Spleen (tissue), 13 donors: ENCODE measurements at places on chromosomes 1 and 21.

DNA sequence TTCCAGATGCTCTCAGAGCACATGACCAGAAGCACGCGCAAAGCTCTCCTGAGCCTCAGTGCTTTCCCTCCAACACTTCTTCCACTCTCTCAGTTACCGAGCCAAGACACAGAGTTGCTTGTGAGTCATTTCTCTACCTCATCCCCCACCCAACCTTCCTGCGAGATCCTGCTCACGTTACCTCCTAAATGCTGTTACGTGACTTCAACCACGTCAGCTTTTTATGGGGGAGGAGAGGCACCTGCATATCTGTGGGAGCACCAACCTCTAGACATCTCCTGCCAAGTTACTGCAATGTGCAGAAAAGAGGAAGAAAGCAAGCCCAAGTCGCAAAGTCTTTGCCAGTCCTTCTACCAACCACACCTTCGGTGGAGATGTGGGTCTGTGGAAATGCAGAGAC is 27.2 kb upstream of the ERG start:
- no peaks in the 10 kb centered on the region for H3K27me3 ChIP-seq
- H3K36me3 ChIP-seq = no peaks in the 10 kb centered on the region
- H3K4me3 ChIP-seq = no peak overlapping the region
- no peak for DNase-seq
- no peaks in the 10 kb centered on the region for H3K4me1 ChIP-seq

DNA sequence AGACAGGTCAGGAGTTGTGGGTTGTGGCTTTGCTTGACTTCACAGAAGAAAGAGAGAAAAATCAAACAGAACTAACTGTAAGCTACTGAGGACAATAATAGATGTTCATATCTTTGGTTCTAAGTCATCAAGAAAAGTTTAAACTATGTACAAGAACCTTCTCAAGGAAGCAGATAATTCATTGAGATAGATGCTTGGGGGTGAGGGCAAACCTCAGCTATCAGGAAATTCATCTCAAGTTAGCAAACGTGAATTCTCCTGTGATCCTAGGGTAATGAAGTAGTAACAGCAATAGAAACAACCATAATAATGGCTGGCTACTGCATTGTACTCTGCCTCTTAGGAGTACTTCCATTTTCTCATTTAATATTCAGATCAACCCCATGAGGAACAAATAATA is 506.2 kb downstream of the PLPP3 start:
- H3K36me3 ChIP-seq = no peaks in the 10 kb centered on the region
- no peaks in the 10 kb centered on the region for H3K4me1 ChIP-seq
- DNase-seq = no peak

GRCh38 chr21:29751473-29752185 is 188.2 kb downstream of the GRIK1 start:
- H3K4me1 ChIP-seq = no peaks in the 10 kb centered on the region
- DNase-seq = no peak
- H3K36me3 ChIP-seq = no peaks in the 10 kb centered on the region
- no peak overlapping the region for H3K27ac ChIP-seq
- H3K27me3 ChIP-seq = no peaks in the 10 kb centered on the region

- no peak overlapping the region for H3K27ac ChIP-seq
- H3K27me3 ChIP-seq = no peaks in the 10 kb centered on the region
- H3K4me3 ChIP-seq = no peak overlapping the region
- no peaks in the 10 kb centered on the region for H3K36me3 ChIP-seq
These were observed 333.3 kb upstream of the ZRANB2 start for GRCh38 chr1:71414179-71414578.

DNA sequence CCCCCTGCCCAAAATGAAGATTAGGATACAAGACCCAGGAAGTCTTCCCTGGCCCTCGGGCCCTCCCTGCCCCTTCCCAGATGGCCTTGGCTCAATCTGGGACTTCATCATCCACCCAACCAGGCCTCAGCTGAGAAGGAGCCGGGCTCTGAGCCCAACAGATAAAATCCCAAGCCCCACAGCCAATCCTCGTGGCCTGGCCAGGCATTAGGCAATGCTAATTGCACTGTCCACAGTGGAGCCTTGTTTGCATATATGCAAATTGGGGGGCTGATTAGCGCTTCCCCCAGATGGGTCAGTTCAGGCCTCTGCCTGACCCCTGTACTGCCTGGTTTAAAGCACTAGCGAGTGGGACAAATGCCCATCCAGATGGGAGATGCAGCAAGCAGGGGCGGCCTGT is 34.9 kb downstream of the IGSF21 start:
- H3K4me3 ChIP-seq = no peak overlapping the region
- peak; percentile 52 for DNase-seq
- H3K4me1 ChIP-seq = no peaks in the 10 kb centered on the region
- H3K27me3 ChIP-seq = peaks cover 9% of the 10 kb centered on the region
- H3K27ac ChIP-seq = no peak overlapping the region

DNA sequence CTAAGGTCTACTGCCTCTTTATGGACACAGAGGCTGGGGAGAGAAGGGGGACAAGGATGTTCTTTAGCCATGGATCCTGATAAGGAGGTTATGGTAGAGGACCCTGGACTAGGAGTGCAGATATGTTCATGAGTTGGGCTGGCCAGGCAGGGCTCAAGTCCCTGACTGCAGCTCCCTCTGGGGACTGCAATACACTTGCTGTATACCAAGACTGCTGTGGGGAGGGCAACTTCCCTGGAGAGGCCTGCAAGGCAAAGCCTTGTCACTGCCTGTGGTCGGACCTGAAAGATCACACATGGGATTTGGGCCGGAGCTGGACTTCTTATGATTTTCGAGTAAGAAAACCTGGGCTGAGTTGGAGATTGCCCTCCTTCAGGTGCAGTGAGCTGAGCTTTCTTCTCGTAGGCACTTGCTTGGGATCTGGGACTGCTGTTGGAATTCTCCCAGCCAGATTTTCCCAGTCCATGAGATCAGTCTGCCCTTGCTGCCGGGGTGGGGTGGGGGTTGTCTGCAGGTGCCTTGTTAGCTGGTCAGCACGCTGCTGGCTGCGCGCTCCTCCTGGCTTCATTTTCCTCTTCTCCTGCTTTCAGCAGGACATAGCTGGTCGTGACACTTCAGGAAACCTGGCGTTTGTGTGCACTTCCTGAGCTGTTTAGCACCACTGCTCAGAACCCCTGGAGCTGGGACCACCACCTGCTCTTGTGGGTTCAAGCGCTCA is 49.0 kb upstream of the KCNJ6 start:
- peaks cover 4% of the 10 kb centered on the region for H3K27me3 ChIP-seq
- no peak overlapping the region for H3K4me3 ChIP-seq
- H3K36me3 ChIP-seq = no peaks in the 10 kb centered on the region
- DNase-seq = no peak
- H3K4me1 ChIP-seq = no peaks in the 10 kb centered on the region
- no peak overlapping the region for H3K27ac ChIP-seq

DNA sequence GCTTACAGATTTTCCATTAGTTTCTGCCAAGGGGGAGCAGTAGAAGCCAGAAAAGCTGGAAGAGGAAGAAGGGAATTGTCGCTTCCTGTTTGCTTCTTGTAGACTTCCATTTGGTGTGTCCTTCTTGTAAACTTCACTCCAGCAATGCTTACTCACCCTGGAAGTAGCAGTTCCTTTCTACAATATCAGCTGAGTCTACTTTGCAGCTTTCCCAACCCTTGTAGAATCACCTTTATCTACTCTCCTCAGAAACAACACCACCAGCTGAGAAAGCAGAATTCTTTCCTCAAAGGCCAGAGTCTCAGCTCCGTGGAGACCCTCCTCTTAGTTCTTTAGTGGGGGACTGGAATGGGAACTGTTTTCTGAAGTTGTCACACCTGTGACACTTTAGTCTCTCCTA is 1136.7 kb upstream of the TMPRSS15 start:
- H3K4me3 ChIP-seq = no peak overlapping the region
- H3K36me3 ChIP-seq = no peaks in the 10 kb centered on the region
- no peak overlapping the region for H3K27ac ChIP-seq

- no peak overlapping the region for H3K4me3 ChIP-seq
- H3K27ac ChIP-seq = no peak overlapping the region
- no peaks in the 10 kb centered on the region for H3K36me3 ChIP-seq
- no peak for DNase-seq
- H3K4me1 ChIP-seq = no peaks in the 10 kb centered on the region
These were observed 587.2 kb downstream of the PTPRU start for GRCh38 chr1:29823561-29823960.

DNA sequence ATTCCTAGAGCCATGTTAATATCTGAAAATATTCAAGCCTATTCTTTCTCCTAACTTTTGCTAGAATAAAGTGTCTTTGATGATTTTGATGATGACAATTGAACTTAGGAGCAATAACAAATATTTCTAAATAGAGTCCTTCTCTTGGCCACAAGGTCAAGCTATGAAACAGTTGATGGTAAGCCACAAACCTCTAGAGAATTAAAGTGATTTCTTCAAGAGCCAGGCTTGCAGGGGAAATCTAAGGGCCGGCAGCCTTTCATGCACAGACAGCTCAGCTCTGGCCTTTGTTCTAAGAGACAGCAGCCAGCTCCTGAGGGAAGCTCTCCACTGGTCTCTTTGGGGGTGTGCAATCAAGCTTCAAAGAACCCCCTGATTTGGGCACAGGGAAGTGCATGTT is 59.0 kb downstream of the SUSD4 start:
- DNase-seq = no peak
- no peak overlapping the region for H3K27ac ChIP-seq
- no peaks in the 10 kb centered on the region for H3K36me3 ChIP-seq
- no peaks in the 10 kb centered on the region for H3K4me1 ChIP-seq
- H3K4me3 ChIP-seq = no peak overlapping the region
- H3K27me3 ChIP-seq = no peaks in the 10 kb centered on the region

DNA sequence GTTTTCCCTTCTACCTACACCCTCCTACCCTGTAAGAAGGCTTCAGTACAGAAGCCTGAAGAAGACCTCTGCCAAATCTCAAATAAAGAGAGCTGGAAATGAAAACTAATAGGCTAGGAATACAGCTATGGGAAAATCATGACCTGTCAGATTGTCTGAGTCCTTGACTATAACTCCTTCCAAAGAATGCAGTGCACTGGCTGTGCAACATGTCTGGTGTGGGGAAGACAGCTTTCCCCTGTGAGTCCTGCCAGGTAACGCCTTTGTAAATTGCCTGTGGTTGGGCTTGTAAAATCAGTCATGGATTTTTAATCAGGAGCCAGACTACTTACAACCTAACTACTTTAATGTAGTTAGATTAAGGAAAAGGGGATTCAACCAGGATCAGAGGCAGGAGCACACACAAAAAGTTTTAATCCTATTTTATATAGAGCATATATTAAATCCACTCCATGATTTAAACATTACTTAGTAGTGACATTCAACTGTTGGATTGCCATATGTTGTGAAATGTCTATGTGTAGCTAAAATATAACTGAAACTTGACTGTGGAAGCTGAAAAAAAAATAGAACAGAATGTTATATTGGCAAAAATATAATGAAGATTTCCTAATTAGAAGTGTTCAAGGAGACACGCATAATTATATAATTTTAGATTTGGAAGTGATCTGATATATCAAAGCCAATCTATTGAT is 1667.8 kb downstream of the KCNT2 start:
- no peak overlapping the region for H3K27ac ChIP-seq
- H3K36me3 ChIP-seq = no peaks in the 10 kb centered on the region
- DNase-seq = no peak
- H3K27me3 ChIP-seq = no peaks in the 10 kb centered on the region

DNA sequence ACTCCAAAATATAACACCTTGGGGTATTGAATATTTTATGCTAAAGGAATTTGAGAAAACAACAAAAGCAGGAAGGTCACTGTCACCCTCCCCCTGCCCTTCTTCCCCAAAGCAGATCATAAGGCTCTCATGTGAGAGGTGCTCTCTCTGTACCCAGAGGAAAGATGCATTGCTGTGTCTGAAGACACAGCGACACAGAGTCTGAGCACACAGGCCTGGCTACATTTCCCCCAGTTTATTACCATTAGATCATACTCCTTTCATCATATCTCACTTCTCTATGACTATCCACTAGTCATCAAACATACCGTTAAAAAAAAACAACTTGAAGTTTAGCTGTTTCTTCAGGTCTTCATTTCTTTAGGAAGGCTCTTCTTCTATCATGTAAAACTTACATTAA is 127.1 kb downstream of the PPIAL4G start:
- peaks cover 59% of the 10 kb centered on the region for H3K27me3 ChIP-seq
- H3K4me1 ChIP-seq = no peaks in the 10 kb centered on the region
- H3K27ac ChIP-seq = no peak overlapping the region
- no peaks in the 10 kb centered on the region for H3K36me3 ChIP-seq
